ENCODE measurements at places on chromosomes 4 and X. TPM values are rescaled to one million over a fixed set of nuclear protein-coding genes. Genes with fewer than 3 reads are reported as not detected.

TENT5D gene
- not detected for polyA plus RNA-seq

ZNF157 gene
- polyA plus RNA-seq = 1.00 TPM

PCDH18 gene
- polyA plus RNA-seq = 2.5 TPM

RASSF6 gene
- polyA plus RNA-seq = not detected

SCRG1 gene
- polyA plus RNA-seq = 2.7 TPM

ITGB1BP2 gene
- 115 TPM for polyA plus RNA-seq

STARD8 gene
- 0.91 TPM for polyA plus RNA-seq

SPATA4 gene
- polyA plus RNA-seq = 2.2 TPM

PLA2G12A gene
- polyA plus RNA-seq = 82.6 TPM

ERCC6L gene
- polyA plus RNA-seq = 2.4 TPM

MID1 gene
- polyA plus RNA-seq = 56.1 TPM

BBS12 gene
- 7.4 TPM for polyA plus RNA-seq

ALAS2 gene
- polyA plus RNA-seq = 1.6 TPM

PITX2 gene
- polyA plus RNA-seq = 7.0 TPM

ZFP42 gene
- not detected for polyA plus RNA-seq

SPANXD gene
- polyA plus RNA-seq = not detected
